ENCODE measurements at places on chromosomes 7 and 10. TPM values are rescaled to one million over a fixed set of nuclear protein-coding genes. Genes with fewer than 3 reads are reported as not detected.

DBNL gene
- 127 TPM for polyA plus RNA-seq

EPHA1 gene
- 0.06 TPM for polyA plus RNA-seq

MAD1L1 gene
- polyA plus RNA-seq: 34.1 TPM

NKX1-2 gene
- polyA plus RNA-seq: not detected

STOX1 gene
- 0.06 TPM for polyA plus RNA-seq

TAS2R60 gene
- not detected for polyA plus RNA-seq

- H3K36me3 ChIP-seq: no peaks in the 10 kb centered on the region
- H3K27ac ChIP-seq: no peak overlapping the region
- DNase-seq: no peak
- H3K27me3 ChIP-seq: peaks cover 7% of the 10 kb centered on the region
Observed at GRCh38 chr7:123665157-123665556, 9.5 kb downstream of the LMOD2 start.

DNA sequence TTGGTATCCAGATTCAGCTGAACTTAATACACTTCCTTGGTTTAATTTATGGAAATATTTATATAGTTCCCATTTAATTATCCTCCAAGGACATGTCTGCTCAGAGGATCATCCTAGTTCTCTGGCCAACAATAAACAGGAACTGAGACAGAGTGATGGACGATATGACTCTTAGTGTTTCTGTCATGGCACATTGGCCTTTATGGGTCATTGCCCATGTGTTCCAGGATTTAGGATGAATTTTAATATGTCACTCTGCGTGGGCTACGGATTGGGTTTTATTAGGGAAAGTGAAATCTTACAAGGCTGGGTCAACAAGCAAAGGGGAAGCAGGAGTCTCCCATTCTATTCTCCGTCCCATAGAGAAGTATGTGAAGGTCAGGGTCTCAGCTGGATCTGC is 18.8 kb upstream of the TNPO3 start:
- no peak for DNase-seq
- H3K36me3 ChIP-seq: no peaks in the 10 kb centered on the region
- H3K4me3 ChIP-seq: no peak overlapping the region
- peaks cover 10% of the 10 kb centered on the region for H3K27me3 ChIP-seq
- no peak overlapping the region for H3K27ac ChIP-seq
- H3K4me1 ChIP-seq: no peaks in the 10 kb centered on the region

- no peak overlapping the region for H3K27ac ChIP-seq
- no peaks in the 10 kb centered on the region for H3K36me3 ChIP-seq
- H3K4me3 ChIP-seq: no peak overlapping the region
- no peaks in the 10 kb centered on the region for H3K27me3 ChIP-seq
- H3K4me1 ChIP-seq: peaks cover 5% of the 10 kb centered on the region
Observed at GRCh38 chr7:20299647-20300312, 30.9 kb upstream of the ITGB8 start.

GRCh38 chr7:31033674-31034300 is 18.3 kb upstream of the ADCYAP1R1 start:
- DNase-seq: no peak
- no peaks in the 10 kb centered on the region for H3K4me1 ChIP-seq
- H3K36me3 ChIP-seq: no peaks in the 10 kb centered on the region
- peaks cover 8% of the 10 kb centered on the region for H3K27me3 ChIP-seq

DNA sequence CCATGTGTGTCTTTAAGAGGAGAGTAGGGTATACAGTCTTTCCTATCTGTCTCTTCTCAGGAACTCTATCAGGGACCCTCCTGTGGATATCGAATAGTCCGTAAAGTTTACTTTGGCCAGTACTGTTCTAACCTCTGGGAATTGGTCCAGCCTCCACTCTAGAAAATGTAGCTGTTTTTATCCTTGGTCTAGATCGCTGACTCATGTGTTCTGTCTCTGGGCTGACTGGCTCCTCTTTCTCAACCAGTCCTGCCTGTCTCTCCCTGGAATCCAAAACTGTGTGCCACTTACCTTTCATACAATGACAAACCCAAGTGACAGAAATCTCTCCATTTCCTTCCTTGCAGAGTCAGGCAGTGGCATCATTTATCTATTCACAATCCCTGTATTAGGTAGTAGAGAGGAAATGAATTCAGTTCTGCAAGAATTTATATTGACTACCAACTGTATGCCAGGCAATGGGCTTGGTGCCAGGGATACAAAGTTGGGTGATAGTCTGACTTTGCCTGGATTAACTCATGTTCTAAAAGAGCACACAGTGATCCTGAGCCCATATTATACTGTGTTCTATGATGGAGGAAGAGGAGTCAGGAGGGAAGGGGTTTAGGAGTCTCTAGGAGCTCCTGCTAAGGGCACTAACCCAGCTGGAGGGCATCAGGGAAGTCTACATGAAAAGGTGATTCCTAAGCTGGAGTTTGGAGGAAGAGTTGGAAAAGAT is 232.7 kb downstream of the LRMDA start:
- H3K4me3 ChIP-seq: no peak overlapping the region
- H3K27me3 ChIP-seq: no peaks in the 10 kb centered on the region
- DNase-seq: no peak
- H3K36me3 ChIP-seq: no peaks in the 10 kb centered on the region
- no peak overlapping the region for H3K27ac ChIP-seq

DNA sequence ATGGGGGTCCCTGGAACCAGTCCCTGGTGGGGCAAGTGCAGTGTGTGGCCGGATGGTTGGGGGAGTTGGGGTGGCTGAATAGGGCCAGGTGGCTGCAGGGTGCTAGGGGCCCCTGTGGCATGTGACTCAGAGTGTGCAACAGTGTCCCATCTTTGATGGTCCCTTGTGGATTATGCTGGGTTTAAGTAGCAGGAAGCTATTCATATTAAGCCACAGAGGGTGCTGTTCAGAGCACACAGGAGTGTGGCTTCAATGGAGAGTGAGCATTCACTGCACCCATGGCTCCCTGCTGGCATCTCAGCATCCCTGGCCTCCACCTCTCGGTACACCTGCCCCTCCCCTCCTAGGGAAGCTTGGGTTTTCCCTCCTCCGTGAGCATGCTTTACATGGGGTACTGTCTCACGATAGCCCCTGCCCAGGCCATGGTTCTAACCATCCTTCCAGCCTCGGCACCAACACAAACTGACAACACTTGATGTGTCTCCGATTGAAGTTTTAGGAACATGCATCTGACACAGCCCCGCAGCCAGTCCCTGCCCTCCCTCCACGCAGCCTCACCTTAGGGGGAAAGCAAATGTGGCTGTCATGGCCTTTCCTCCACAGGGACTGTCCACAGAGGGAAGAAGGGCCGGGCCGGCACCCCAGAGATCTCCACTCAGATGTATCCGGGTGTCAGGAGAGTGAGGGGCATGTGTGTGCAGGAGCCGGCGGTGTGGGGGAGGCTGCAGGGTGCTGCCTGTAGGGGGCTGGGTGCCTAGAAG is 30.4 kb upstream of the PPIF start:
- peaks cover 18% of the 10 kb centered on the region for H3K36me3 ChIP-seq
- DNase-seq: peak; percentile 9
- H3K4me3 ChIP-seq: no peak overlapping the region
- H3K27ac ChIP-seq: no peak overlapping the region
- H3K4me1 ChIP-seq: peaks cover 11% of the 10 kb centered on the region

- peaks cover 6% of the 10 kb centered on the region for H3K4me1 ChIP-seq
- H3K36me3 ChIP-seq: no peaks in the 10 kb centered on the region
- peaks cover 2% of the 10 kb centered on the region for H3K27me3 ChIP-seq
- no peak overlapping the region for H3K4me3 ChIP-seq
- peak; percentile 69 for DNase-seq
- no peak overlapping the region for H3K27ac ChIP-seq
Observed at GRCh38 chr10:77943121-77943901, 16.8 kb upstream of the DLG5 start.

DNA sequence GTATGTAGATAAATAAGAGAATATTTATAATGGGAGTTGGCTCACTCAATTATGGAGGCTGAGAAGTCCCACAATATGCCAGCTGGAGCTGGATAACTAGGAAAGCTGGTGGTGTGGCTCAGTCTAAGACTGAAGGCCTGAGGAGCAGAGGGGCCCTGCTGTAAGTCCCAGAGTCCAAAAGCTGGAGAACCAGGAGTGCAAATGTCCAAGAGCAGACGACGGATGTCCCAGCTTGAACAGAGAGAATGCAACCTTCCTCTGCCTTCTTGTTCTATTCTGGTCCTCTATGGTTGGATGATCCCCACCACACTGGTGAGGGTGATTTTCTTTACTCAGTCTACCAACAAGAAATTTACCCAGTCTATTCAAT is 13.2 kb downstream of the IL2RA start:
- DNase-seq: no peak
- no peaks in the 10 kb centered on the region for H3K36me3 ChIP-seq
- no peak overlapping the region for H3K27ac ChIP-seq
- H3K27me3 ChIP-seq: peaks cover 3% of the 10 kb centered on the region
- no peak overlapping the region for H3K4me3 ChIP-seq

GRCh38 chr10:100970076-100970913 is 991 bp downstream of the SEMA4G start:
- no peak overlapping the region for H3K27ac ChIP-seq
- peaks cover 12% of the 10 kb centered on the region for H3K4me1 ChIP-seq
- no peaks in the 10 kb centered on the region for H3K27me3 ChIP-seq
- no peak for DNase-seq
- no peaks in the 10 kb centered on the region for H3K36me3 ChIP-seq
- peak overlapping the region; percentile 57 for H3K4me3 ChIP-seq

DNA sequence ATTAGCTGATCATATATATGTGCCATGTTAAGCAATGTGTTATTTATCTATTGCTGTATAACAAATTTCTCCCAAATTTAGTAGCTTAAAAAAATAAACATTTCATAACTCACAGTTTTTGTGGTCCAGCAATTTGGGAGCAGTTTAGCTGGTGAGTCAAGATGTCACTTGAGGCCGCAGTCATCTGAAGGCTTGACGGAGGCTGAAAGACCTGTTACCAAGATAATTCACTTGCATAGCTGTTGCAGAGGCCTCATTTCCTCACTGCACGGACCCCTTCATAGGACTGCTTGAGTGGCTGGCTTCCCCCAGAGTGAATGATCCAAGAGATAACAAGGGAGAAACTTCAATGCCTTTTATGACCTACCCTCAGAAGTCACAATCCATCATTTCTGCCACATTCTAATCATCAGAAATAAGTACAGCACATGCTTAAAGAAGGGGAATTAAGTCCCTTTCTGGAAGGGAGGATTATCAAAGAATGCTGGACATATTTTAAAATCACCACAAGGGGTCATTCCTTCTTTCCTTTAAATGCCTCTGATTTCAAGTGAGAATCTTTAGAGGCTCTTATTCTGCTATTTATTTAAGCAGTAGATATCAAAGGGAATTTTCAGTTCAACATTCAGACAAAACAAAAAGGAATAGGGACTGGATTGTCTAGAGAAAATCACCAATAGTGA is 10.5 kb upstream of the SRPK2 start:
- DNase-seq: peak; percentile 75
- peaks cover 12% of the 10 kb centered on the region for H3K4me1 ChIP-seq
- no peaks in the 10 kb centered on the region for H3K36me3 ChIP-seq
- H3K4me3 ChIP-seq: no peak overlapping the region
- no peaks in the 10 kb centered on the region for H3K27me3 ChIP-seq

DNA sequence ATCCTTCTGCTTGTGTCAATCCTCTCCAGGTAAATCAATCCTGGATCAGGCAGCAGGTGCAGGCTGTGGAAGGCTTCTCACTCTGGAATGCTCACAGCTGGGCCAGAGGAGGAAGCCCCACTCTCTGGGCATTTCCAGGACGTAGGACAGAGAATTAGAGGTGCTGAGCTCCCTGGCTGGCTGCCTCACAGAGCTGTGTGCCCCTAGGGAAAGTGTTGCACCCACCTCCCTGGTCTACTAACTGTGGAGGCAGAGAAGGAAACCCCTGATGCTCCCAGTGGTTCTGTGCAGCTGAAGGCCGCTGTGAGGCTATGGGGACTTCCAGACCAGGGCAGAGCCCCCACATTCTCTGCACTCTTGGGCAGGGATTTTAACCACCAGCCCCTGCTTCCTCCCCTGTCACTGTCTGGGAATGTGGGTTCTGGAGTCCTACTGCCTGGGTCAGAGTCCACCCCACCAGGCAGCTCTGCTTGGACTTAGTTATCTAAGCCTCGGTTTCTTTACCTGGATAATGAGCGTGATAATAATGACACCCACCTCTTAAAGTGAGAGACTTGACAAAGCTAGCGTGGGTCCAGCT is 73.5 kb upstream of the EEPD1 start:
- no peaks in the 10 kb centered on the region for H3K4me1 ChIP-seq
- H3K27ac ChIP-seq: no peak overlapping the region
- no peaks in the 10 kb centered on the region for H3K36me3 ChIP-seq
- H3K27me3 ChIP-seq: no peaks in the 10 kb centered on the region
- no peak overlapping the region for H3K4me3 ChIP-seq

GRCh38 chr10:24120646-24121045 is 88.3 kb upstream of the KIAA1217 start:
- no peaks in the 10 kb centered on the region for H3K27me3 ChIP-seq
- H3K36me3 ChIP-seq: no peaks in the 10 kb centered on the region
- H3K4me3 ChIP-seq: no peak overlapping the region
- H3K4me1 ChIP-seq: no peaks in the 10 kb centered on the region
- DNase-seq: no peak
- H3K27ac ChIP-seq: no peak overlapping the region

DNA sequence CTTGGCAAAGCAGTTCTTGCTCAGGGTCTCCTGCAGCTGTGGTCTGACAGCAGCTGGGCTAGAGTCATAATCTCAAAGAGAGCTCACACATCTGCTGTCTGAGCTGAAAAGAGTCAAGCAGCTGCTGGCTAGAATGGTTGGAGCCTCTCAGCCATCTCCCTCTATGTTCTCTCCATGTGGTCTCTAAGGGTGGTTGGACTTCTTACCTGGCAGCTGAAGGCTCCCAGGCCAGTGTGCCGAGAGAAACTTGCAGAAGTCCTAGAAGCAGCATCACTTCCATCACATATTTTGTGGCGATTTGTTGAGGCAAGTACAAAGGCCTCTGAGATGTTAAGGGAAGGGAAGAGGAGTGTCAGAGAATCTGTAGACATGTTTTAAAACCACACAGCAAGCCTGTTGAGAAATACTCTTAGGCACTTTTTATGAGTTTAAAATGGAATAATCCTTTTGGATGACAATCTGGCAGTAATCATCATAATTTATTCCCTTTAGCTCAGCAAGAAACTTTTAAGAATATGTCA is 93.2 kb downstream of the REEP3 start:
- H3K4me1 ChIP-seq: peaks cover 6% of the 10 kb centered on the region
- H3K4me3 ChIP-seq: no peak overlapping the region
- H3K27ac ChIP-seq: no peak overlapping the region
- peaks cover 2% of the 10 kb centered on the region for H3K36me3 ChIP-seq

DNA sequence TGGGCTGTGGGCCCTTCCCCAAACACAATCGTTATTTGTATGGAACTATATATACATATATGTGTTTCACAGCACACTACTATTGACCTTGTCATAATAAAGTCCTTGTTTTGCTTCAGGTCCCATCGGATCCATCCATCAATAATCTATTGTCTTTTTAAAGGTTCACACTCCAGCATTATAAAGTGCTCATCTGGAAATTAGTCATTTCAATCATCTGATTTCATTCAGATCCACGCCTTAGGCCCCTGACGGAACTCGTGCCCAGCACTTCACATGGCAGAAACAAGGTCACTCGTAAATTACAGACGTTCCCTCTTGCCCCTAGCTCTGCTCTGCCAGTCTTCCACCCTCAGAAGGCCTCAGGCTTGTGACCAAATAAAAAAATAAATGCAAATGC is 133.1 kb upstream of the PPP2R2D start:
- H3K36me3 ChIP-seq: no peaks in the 10 kb centered on the region
- H3K4me3 ChIP-seq: no peak overlapping the region
- H3K4me1 ChIP-seq: no peaks in the 10 kb centered on the region
- H3K27me3 ChIP-seq: no peaks in the 10 kb centered on the region
- no peak for DNase-seq

All from endothelial cell of umbilical vein (primary cell).